Daoy (cell line): ENCODE measurements at places on chromosomes 13 and 19.

- peak; percentile 59 for DNase-seq
Measured at GRCh38 chr19:53906211-53907192, 2.6 kb upstream of the CACNG7 start.

- DNase-seq = no peak
Measured at GRCh38 chr13:52053460-52053859, 29.0 kb downstream of the UTP14C start.

- DNase-seq = no peak
Measured at GRCh38 chr13:23919006-23919405, 21.7 kb upstream of the C1QTNF9B start.

DNA sequence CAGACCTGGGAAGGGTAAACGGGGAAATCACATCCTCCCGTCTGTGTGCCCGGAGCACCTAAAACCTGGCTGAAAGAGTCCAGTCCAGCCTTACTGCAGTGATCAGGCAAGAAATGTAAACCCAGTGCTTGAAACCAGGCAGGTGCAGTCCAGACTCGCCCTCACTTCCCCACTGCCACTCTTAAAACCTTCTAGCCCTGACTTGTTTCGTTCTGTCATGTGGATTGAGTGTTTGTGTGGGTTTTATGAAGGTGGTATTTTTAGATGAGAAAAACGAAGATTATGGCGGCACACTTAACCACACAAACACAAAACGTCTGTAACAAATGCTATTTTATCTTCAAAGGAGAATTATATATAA, 839 bp upstream of the CKAP2 start:
- peak; percentile 19 for DNase-seq

- no peak for DNase-seq
Measured at GRCh38 chr13:46639033-46639981, 86.3 kb downstream of the LRCH1 start.

DNA sequence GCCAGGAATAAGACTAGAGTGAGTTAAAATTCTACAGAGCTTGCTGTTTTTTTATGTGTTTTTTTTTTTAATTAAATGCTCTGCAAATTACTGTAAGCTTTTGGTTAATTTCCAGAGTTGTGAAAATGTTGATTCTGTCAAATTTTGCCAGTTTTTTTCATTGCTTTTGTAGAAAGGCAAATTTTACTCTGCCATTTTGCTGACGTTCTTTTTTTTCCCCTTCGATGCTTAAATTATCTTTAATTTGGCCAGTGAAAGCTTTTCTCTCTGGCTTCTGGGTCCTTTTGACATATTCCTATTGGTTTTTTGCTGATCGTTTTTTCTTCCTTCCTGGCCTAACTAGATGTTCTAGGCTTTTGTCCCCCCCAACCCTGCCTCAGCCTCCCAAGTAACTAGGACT, 23.8 kb upstream of the EVI5L start:
- DNase-seq = no peak

DNA sequence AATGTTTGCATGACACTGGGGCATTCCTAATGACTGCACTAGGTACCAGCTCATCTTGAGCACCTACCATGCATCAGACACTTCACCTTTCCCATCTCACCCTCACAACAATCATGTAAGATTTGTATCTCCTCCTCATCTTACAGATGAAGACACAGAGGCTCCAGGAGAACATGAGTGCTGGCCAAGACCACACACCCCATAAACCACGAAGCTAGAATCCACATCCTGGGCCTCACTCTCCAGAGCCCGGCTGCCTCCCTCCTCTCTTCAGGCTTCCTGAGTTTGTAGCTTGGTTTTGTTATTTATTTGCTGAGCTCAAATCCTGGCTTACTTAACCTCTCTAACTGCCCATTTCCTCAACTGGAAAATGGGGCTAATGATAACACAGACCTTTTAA, 25.9 kb downstream of the FAM216B start:
- DNase-seq = no peak

DNA sequence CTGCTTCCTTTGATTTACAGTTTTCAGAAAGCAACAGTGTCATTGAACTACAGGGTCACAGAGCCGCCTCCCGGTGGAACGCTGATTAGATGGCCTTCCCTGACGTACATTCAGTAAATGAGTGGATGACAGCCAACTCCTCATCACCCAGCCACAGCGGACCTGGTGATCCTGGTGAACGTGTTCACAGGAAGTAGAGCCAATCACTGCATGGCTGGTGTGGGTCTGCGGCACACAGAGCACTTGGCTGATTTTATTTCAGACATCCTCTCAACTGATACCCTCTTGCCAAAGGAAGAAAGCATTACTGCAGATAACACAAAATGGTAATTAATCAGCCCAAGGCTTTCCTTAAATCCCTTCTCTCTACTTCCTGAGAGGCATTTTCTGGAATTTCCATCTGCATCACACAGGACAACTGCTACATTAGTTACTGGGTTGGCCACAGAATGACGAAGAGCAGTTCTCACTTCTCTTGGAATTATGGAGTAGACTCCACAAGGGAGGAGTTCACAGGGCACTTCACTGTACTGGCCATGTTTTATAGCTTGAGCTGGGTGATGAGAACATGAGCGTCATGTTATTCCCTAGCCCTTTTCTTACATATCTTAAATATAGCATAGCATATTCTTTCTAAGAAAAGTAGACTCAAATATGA, 84.0 kb upstream of the SLC7A1 start:
- no peak for DNase-seq

DNA sequence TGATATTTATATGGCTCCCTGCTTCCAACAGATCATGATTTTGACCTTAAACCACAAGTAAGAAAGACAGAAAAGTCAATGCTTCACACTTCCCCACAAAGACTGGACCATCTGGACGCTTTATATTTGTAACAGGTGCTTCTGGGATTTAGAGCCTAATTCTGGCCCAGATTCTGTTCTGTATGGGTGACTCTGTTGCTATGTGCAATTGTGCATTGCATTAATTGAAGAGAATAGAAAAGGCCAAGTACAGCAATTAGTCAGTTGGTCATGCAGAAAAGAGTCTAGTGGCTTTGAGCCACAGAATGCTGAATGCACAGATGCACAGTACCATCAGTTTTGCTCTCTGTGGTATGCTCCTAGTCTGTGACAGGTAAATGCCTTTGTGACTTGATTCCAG, 657.4 kb upstream of the ATXN8OS start:
- DNase-seq = no peak

DNA sequence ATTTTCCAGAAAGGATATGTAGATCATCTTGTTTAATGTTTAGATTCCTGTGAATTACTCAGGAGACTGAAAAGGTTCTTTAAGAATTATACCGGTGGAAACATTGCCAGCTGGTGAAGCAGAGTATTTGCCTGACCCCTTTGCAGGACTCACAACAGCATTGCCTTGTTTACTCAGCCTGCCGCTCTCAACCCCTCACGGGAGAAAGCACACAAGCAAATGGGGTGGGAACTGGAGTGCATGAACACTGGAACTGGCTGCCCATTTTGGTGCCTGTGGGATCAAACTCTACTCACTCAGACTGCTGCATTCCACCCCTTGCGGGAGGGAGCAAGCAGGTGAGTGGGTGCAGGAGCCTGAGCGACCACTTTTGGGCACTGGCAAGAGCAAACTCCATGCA, 804.7 kb upstream of the SLITRK1 start:
- DNase-seq = no peak

- no peak for DNase-seq
Measured at GRCh38 chr19:28036486-28036885, 1176.5 kb downstream of the UQCRFS1 start.
